ENCODE measurements at places on chromosomes 4 and X.

- peak; percentile 85 for DNase-seq
These were observed 96.5 kb downstream of the SLC2A9 start for GRCh38 chr4:9924750-9925149.

DNA sequence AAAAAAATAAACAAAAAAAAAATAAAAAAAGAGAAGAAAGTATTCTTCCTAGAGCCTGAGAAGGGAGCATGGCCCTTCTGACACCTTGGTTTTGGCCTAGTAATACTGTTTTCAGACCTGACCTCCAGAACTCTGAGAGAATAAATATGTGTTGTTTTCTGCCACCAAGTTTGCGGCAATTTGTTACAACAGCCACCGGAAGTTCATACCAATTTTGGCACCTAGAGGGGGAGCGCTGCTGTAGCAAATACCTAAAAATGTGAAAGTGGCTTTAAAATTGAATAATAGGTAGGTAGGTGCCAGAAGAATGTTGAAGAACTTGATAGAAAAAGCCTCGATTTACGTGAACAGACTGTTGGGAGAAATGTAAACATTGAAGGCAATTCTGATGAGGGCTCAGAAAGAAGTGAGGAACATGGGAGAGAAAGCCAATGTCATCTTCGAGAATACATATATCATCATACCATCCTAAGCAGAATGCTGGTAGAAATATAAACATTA lies 27.5 kb upstream of the SPACA5B start:
- DNase-seq = no peak

DNA sequence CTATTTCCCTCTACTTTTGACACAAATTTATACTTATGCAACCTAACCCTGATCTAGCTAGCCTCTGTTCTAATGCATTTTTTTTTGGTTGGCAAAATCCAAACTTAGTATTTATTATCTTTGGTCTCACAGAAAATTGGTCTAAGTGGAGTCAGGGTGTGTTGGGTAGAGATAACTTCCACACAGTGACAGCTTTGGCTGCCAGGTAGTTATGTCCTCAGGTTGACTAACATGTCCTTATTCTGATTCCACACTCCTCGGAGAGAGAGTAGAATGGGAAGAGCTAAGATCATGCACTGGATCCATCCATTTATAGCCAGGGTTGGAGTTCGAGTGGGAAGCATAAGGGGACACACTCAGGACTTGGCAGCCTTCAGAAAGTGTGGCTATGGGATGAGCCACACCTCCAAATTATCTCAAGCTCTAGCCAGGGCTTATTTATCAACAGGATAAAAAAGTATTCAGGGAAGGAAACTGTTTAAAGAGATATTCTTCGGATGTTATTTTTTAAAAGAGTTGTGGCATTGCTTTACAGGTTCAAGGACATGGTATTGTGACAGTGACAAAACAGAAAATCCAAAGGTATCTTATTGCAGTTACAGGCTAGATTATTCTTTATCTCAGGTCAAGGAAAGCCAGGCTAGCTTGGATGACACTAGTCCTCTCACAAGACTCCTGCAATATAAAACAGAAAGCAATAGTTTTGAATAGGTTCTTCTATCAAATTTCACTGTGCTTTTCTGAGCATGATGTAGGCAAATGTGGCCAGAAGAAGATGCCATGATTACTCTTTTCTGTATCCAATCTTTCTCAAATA lies 51.5 kb downstream of the NPY1R start:
- DNase-seq = no peak

- DNase-seq = no peak
These were observed 1057.0 kb upstream of the SLIT2 start for GRCh38 chr4:19194672-19195071.

DNA sequence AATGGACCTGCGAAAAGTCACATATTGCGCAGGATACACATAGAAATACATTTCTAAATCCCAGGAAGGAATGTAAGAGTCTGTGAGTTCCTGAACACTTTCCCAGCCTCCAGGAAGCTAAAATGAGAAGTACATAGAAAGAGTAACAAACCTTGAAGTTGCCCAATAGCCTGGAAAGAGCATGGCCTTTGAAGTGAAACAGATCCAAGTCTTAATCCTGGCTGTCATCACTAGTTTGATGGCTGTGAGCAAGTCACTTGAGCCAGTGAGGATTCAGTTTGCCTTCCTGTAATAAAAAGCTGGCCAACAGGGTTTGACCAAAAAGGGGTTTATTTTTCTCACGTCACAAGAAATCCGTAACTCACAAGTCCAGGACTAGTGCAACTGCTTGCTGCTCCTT lies 69.8 kb downstream of the ARHGEF38 start:
- DNase-seq = no peak

DNA sequence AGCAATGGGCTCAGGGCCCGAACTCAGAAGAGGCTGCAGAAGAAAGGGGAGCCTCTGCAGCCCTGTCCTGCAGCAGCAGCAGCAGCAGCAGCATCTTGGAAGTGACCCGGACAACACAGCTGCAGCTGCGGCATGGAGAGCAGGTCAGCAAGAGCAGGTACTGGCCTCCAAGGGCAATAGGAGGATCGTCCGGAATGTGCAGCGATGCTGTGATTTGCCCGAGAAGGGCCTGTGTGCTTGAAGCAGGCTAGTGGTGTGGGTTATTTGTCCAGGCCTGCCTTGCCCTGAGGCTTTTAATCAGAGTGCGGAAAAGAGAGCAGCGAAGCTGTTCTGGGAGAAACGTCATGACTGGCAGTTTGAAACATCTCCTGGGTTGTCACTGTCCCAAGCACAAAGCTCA lies 126.0 kb downstream of the F11 start:
- no peak for DNase-seq

DNA sequence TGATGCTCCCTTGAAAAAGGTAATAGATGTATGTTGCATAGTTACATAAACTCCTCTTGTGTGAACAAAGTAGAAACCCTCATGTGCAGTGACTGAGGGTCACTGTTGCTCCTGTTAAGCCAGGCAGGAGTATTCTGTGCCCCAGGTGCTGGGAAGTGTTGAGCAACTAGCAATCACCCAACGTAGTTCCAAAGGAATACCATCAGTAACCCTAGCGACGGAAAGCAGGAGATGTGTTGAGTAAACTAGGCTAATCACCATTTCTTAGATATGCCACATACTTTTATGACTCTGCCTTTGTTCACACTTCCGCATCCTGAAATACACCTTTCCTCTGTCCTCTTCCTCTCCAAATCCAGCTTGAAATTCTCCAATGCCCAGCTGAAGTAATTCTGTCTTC lies 50.9 kb upstream of the TAB3 start:
- no peak for DNase-seq

GRCh38 chr4:80229128-80229527 lies 31.8 kb downstream of the PRDM8 start:
- no peak for DNase-seq

- DNase-seq = peak; percentile 65
These were observed 88.2 kb upstream of the TNIP3 start for GRCh38 chr4:121252224-121252806.

GRCh38 chr4:5930456-5930855 lies 37.6 kb upstream of the CRMP1 start:
- DNase-seq = no peak

- no peak for DNase-seq
These were observed 255.1 kb upstream of the GK2 start for GRCh38 chr4:79663141-79663540.

DNA sequence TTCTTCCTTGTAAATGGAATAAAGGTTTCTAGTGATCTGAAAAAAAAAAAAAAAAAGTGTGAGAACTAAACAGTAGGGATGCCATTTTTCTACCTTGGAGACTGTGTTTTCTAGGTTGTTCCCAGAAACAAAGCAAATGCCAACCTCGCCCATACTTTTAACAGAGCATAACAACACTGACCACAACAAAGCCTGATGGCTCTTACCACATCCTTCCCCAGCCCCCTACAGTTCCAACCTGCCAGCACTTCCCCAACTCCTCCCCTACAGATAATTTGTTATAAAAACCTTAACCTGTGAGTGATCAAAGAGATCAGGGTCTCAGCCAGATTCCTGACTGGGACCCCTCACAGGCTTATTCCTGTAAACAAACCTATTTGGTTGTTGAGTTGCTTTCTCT lies 940.0 kb downstream of the SH3BGRL start:
- no peak for DNase-seq

DNA sequence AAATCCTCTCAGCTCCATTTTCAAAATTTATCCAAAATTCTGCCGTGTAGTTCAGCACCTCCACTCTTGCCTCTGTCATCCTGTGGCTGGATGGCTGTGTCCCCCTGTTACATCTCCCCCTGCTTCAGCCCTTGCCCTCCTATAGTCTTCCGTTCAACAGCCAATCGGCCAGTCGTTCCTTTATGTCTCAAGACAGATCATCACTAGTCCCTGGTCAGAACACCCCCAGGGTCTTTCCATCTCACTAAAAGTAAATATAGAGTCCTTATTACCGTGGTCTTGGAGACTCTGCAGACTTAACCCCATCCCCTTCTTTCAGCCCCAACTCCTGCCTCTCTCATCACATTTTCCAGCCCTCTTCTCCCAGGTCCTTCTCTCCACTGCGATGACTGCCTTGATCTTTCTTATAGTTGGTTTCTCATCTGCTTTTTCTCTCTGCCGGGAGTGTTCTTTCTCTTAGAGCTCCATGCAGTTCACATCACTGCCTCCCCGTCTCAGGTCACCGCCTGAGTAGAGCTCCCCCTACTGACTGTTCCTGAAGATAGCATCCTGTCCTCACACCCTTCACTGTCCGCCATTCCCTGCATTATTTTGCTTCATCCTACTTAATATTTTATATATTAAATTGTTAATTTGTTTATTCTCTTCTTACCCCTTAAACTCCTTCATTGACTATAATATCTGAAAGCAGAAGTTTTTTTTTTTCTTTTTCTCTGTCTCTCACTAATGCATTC lies 736.9 kb upstream of the MAGEB2 start:
- DNase-seq = peak; percentile 52

- no peak for DNase-seq
These were observed 11.2 kb upstream of the GNRHR start for GRCh38 chr4:67765401-67765800.

GRCh38 chr4:183286590-183287308 lies 33.3 kb downstream of the CLDN22 start:
- no peak for DNase-seq

DNA sequence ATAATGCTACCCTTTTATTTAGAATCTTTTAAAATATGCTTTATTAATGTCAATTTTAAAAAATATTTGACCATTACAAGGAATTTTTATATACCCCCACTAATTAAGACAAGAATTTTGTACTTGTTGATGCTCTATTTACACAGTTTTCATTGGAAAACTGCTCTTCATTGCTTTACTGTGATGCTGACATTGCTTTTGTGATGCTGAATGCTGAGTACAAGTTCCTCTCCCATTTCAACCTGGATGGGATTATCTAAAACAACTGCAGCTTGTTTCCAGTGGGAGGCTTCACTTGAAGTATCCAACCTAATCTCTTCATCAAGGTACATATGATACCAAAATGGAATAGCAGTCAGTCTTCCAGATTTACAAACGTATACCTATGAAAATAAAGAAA lies 21.2 kb downstream of the TMEM184C start:
- no peak for DNase-seq

GRCh38 chrX:45138525-45138924 lies 62.2 kb downstream of the DIPK2B start:
- no peak for DNase-seq

DNA sequence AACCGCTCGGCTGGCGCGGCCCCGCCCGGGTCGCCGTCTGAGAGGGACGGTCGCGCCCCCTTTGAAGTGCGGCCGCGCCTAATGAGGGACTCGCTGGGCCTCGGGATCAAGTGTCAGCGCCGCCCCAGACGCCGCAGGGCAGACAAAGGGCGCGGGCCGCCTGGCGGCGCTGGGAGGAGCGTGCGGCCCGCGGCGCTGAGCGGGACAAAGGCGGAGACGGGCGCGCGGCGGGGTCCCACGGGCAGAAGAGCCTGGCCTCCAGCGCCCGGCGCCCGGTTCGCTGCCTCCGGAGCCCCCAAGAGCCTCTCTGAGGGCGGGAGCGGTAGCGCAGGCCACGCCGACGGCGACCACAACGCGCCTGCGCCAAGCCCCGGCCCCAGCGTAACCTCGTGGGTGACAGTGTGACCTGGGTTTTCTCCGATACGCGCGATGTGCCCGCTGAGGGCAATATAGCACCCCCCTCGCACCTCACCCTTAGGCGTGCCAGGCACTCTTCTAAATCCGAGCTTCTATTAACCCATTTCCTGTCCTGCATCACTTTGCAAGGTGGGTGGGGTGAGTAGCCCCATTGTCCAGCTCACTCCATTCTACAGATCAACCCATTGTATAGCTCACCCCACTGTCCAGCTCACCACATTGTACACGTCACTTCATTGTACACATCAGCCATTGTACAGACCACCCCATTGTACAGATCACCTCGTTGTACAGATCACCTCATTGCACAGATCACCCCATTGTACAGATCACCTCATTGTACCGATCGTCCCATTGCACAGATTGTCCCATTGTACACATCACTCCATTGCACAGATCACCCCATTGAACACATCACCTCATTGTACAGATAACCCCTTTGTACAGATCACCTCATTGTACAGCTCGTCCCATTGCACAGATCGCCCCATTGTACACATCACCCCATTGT lies 33.7 kb upstream of the STX18 start:
- no peak for DNase-seq

- no peak for DNase-seq
These were observed 109.0 kb upstream of the ACSL4 start for GRCh38 chrX:109841869-109842579.

DNA sequence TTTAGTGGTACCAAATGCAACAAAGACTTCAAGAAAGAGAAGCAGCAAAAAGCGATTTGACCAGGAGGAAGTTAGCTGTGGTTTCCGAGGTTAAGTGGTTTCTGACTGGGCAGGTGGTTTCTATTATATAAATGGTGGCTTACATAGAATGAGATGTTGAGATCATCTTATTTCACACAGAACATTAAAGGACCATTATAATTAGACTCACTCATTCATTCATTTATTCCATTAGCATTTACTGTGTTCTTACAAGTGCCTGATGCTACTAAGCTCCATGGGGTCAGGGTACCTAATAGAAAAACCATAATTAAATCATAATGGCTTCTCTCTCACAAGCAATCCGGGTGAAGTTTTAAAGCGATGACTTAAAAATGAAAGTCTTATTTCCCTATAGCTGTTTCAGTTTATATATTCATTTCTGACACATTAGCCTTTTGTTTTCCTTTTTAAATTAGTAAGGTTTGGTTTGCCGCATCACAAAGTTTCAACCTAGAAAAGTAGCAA lies 10.6 kb downstream of the TSPAN6 start:
- no peak for DNase-seq

Data from NCI-H2081 (cell line).